ENCODE measurements at places on chromosomes 5 and 9.

GRCh38 chr5:80960531-80961375 is 590 bp downstream of the RASGRF2 start:
- DNase-seq, result no peak

GRCh38 chr9:126704892-126705766 is 91.4 kb downstream of the LMX1B start:
- DNase-seq, result peak; percentile 80

DNA sequence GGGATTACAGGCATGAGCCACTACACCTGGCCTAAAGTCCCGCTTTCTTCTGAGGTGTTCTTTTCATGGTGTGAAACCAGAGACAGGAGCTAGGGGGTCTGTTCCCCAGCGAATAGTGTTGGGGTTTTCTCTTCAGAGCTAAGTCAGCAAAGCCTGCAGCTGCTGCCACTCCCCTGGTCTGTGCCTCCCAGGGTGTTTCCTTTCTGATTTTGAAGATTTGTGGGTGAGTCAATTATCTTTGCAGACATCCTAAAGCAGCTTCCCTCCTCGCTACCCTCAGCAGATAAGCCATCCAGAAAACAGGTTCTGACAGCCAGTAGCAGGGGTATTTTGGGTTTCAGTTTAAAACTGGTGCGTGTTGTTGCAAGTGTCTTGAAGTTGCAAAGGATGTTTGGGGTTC is 72.0 kb upstream of the IQGAP2 start:
- DNase-seq, result no peak

GRCh38 chr5:179559284-179560252 is 9.2 kb downstream of the RUFY1 start:
- peak; percentile 95 for DNase-seq

DNA sequence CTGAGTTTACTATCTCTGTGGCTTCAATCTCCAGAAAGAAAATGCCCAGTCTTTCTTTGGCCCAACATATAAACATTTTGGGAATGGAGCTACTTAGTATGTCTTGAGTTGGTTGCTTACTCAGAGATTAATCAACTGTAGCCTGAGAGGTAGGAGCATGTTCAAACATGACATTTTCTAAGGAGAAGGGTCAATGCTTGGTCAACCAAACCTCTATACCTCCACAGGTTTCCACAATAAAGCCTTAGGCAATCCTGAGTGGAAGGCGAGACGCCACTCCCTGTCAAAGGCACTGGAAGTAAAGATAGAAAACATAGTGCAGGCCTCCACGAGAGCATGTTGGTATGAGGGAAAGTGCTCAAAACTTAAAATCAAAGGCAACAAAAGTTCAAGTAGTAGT is 411.4 kb downstream of the KCTD16 start:
- DNase-seq, result no peak

DNA sequence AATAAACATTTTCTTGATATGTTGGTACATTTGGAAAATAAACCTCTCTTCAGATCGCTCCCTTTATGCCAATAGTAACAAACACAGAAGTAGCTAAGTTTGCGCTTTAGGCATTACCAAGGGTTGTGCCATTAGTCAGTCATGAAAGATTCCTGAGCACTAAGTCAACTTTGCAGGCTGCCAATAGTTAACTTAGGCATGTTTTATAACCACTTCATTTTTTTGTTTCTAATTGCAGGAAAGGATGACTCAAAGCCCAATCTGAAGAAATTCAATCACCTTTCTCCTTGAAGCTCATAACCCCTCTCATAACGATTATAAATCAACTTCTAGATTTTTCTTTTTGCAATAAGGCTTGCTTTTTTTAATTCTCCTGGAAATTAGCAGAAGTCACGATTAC is 517.0 kb downstream of the AGTPBP1 start:
- DNase-seq, result no peak

DNA sequence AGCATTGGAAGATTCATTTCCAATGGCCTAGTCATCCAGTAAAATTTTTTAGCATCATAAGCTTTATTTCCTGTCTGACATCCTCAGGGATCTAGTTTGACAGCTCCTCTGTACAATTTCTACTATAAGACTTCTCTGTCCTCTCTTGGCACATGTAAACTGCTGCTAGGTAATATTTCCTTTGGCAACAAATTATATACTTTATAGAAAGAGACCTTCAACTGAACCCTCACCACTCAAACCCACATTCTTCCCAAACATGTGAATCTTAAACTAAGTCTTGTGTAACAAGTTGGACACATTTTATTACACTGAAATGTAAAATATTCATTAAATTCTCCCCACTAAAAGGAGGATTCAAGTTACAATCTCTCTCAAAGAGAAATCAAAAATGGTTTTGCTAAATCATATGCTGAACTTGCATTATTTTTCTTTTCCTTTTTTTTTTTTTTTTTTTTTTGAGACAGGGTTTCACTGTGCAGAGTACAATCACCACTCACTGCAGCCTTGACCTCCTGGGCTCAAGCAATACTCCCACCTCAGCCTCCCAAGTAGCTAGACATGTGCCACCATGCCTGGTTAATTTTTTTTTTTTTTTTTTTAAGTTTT is 36.9 kb downstream of the SCAI start:
- DNase-seq, result no peak

GRCh38 chr5:73796164-73797131 is 170.5 kb downstream of the ARHGEF28 start:
- no peak for DNase-seq

- DNase-seq, result peak; percentile 53
Measured at GRCh38 chr9:96875461-96876142, 21.3 kb upstream of the ZNF782 start.

DNA sequence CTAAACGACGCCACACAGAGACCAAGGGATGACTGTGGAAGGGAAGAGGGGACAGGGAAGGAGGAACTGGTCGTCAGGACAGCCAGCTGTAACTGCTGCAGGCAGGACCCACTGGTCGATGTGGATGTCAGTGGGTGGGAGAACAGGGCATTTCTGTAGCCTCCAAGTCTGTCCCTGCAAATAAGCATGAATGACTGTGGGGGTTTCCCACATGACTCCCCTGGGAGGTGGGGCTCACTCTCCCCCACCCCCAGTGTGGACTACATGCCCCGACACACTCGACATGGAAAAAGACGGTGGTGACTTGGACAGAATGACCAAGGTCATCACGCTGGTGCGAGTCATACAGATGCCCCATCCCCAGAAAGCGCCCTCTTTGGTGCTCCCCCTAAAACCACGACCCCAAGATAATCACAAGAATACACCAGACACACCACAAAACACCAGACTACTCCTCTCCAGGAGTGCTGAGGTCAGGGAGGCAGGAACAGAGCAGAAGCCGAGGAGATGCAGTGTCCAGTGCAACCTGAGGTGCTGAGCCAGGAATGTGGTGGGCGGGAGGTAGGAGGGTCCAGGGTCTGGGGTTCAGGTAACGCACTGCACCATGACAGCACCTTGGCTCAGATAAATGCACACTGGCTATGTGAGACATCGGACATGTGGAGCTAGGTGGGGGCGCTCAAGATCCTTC is 64.9 kb downstream of the SECISBP2 start:
- DNase-seq, result no peak

DNA sequence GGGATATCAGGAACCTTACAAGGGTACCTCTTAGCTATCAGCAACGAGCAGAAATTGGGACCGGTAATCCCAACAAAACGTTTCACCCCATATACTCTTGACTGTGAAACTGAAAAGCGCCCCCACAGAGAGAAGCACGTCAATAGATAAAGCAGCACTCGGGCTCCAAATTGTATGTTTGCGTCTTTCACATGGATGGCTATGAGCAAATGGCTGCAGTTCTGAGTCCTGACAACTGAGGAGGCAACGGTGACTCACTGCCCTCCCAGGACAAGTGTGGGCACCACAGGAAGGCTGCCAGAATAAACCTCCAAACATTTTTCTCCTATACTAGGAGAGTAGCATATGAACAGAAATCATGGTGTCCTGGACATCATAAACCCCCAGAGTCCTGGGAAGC is 36.6 kb downstream of the SEMA4D start:
- DNase-seq, result no peak

- DNase-seq, result no peak
Measured at GRCh38 chr5:137264573-137264972, 234.6 kb downstream of the SPOCK1 start.

- peak; percentile 64 for DNase-seq
Measured at GRCh38 chr9:134059661-134060395, 8.0 kb downstream of the BRD3 start.

- DNase-seq, result no peak
Measured at GRCh38 chr5:170095646-170096045, 10.1 kb upstream of the FOXI1 start.

DNA sequence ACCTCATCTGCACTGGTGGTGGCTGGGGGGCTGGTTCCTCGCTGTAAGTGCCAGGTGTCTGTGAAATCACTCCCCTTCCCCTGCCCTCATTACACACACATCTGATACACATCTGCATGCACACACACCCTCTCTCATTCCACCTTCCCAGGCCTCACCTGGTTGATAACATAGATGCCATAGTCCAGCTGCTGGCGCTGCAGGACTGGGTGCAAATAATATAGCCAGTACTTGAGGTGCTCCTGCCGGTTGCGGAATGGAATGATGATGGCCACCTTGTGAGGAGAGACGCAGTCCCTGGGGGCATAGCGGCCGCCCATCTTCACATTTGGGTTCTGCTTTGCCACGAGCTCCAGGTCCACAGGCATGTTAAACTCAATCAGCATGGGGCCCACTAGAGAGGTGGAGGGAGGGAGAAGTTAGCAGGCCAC is 32.1 kb downstream of the B4GALT1 start:
- DNase-seq, result no peak

DNA sequence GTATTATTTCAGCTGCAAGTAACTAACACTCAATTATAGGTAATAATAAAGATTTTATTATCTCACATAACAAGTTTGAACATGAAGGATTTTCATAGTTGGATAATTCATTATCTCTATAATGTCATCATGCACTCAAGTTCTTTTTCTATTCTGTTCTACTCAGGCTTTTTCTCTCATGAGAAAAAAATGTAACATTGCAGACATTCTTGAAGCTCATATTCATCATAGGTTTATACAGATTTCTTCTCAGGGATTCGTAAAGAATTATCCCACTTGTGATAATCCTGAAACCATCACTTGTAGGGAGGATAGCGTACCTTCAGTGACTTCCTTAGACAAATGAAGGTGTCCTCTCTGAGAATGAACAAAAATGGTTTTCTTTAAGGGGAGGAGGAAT is 150.3 kb downstream of the XRCC4 start:
- DNase-seq, result no peak

GRCh38 chr5:10243660-10244240 is 5.9 kb downstream of the ATPSCKMT start:
- no peak for DNase-seq

GRCh38 chr9:104871961-104872527 is 55.9 kb downstream of the ABCA1 start:
- DNase-seq, result no peak

- no peak for DNase-seq
Measured at GRCh38 chr5:60259730-60260129, 366.2 kb upstream of the PDE4D start.

DNA sequence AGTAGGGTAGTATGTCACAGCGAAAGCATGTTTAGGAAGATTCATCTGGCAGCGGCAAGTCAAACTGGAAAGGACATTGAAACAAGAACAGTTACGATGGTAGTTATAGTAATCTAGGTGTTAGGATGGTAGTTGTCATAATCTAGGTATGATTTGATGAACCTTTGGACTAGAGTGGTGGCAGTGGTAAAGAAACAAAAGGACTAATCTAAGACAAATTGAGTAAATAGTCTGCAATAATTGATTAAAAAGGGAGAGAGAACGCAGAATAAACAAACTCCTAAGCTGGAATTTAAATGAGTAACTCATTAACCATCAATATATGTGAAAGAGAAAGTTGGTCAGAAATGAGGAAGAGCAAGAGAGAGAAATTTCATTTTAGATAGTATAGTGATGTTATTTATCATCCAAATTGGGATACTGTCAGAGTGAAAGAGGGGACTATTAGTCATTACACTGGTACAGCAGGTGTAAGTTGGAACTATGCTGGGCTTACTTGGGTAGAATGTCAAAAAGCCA is 56.8 kb downstream of the MTREX start:
- no peak for DNase-seq

GRCh38 chr5:16877267-16877935 is 58.7 kb downstream of the MYO10 start:
- DNase-seq, result no peak

GRCh38 chr9:91065231-91066041 is 263.8 kb downstream of the SYK start:
- no peak for DNase-seq

DNA sequence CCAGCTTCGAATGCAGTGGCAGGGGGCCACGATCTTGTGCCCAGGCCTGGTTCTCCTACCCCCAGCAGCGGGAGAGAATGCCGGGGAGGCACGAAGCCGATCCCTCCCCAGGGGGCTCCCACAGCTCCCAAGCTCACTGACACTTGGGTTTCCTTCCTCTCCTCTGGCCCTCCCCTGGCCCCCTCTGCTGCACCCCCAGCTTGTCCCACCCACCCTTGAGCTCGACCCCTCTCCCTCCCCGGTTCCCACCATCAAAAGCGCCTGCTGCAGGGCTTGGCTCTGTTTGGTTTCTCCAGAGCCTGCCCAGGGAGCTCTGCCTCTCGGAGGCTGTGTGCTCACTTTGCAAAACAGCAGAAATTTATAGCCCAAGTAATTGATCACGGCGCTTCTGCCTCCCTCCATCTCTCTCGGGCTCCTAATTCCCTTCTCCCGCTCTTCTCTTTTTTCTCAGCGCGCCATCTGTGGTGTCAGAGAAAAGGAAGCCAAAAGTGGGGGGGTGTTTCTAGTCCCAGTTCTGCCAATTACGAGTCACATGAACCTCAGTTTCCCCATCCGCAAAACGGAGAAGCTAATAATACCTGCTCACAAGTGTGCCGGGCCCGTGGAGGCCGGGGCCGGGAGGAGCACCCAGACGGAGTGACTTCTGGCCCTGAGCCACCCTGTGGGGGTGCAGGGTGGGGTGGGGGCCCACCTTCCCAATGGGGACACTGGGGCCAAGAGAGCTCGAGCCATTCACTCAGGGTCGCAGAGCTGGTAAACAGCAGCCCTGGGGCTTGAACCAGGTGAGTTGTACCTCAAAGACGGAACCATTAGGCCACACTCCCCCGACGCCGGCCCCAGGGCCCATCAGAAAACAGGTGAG is 141.2 kb upstream of the IER5L start:
- DNase-seq, result no peak

GRCh38 chr9:6428940-6429889 is 16.2 kb downstream of the UHRF2 start:
- no peak for DNase-seq

Measured in GM18507 (cell line).